ENCODE measurements at places on chromosomes 13 and 19.

DNA sequence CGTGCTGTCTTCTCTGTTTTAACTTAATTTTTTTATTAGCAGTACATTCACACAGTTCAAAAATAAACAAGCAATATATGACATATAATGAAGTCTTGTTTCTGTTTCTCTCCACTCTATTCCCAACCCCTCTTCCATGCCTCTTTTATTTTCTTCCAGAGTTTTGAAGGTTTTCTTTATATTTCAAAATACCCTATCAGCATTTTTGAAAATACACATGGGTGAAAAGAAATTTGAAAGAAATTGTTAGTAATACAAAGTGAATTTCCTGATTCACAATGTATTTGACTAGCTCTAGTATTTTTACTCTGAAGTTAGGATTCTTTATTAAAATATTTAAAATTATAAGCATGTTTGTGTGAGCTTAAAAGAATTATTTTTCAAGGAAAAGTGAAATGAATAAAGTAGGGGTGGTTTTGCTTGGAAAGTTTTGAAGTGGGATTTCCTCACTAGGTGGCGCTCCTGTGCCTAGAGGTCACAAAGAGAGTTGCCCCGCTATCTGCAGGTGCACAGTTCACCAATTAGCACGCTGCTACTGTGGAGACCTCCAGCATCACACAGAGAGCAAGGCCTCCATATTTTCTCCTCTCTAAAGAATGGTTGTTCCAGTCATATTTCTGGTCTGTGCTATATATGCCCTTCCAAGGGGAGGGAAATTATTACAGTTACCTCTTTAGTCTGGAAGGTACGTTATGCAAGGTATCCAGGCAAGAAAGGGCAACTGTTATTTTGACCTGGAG, 37.6 kb downstream of the SOX21 start:
- peak; percentile 30 for DNase-seq

- DNase-seq, result no peak
These were observed 8.4 kb downstream of the PPP6R1 start for GRCh38 chr19:55250262-55251036.

DNA sequence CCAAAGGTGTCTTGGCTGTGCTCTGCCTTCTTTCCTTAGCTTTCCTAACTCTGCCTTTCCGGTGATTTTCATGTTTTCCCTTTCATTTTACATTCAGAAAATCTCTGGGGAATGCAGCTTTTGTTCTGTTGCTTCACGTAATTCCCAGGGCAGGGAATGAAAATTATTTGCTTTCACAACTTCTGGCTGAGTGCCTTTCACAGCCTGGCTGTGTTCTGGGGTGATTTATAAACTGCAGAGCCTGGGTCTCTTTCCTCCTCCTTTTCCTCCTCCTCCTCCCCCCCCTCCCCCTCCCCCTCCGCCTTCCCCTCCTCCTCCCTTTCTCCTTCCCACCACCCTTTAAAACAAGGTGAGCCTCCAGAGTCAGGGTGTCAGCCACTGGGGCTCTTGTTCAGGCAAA, 84.3 kb downstream of the RNASEH2B start:
- no peak for DNase-seq

DNA sequence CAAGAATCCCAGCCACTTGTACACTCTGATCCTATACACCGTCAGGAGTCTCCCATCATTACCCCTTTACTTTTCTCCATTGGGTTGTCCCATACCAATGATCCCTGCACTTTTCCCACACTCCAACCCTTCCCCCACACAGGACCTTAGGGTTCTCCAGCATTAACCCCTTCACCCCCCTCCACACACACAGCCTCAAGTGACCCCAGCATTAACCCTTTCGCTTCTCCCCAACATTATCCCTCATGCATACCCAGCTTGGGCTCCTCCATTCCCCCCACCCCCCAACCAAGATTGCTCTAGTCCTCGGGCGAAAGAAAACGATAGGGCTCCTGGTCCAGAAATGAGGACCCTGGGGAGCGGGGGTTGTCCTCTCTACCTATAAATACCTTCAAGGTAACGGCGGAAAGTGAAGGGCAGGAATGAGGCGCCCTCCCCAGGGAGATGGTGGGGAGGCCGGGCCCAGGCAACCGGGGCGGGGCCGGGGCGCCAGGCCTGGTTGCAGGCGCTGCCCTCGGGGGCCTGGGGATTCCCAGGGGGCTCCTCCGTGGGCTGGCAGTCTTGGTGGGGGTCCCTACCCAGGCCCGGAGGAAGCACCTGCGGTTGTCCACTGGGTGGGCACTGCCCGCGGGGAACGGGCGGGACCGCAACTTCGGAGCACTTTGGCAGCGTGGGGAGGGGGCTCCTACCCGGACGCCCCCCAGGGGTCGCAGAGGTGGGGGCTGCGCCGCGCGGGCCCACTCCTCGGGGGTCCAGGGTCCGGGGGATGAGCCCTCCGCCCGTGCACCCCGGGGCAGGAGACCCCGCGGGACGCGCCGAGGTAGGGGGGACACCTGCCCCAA, 757 bp downstream of the WIZ start:
- DNase-seq, result no peak

DNA sequence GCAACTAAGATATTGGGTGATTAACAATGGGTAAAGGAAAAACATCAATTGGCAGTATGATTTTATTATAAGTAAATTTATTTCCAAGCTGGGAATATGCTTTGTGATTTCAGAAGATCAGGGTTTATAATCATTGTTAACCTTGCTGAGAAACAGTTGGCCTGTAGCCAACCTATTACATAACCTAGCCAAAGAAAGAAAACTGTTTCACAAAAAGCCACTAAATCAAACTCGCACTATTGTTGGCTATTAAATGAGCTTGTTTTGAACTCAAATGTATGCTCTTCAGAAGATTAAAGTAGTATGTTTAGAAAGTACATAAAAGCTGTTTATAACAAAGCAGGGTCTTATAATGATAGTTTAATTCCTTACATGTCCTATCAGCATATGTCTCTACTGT, 151.7 kb downstream of the LHFPL6 start:
- no peak for DNase-seq

GRCh38 chr13:94416454-94417080, 62.9 kb downstream of the DCT start:
- DNase-seq, result no peak

- DNase-seq, result no peak
These were observed 3.7 kb downstream of the SLC25A23 start for GRCh38 chr19:6455924-6456323.

DNA sequence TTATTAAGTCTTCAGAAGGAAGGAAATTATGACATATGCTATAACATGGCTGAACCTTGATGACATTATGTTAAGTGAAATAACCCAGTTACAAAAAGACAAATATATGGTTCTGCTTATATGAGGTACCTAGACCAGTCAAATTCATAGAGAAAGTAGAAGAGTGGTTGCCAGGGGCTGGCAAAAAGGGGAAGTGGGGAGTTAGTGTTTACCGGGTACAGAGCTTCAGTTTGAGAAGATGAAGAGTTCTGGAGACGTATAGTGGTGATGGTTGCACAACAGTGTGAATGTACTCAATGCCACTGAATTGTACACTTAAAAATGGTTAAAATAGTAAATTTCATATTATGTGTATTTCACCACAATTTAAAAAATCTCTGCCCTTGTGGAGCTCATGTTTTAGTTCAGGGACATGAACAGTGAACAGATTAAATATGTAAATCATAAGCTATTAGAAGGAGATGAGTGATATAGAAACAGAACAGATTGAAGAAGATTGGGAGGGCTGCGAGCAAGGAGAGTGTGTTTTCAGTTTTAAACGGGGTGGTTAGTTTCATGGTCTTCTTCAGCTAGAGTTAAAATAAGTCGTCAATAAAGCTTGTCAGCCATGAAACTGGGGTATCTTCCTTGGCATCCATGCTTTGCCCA, 355.2 kb downstream of the KCNRG start:
- no peak for DNase-seq

GRCh38 chr19:44212866-44213346, 574 bp downstream of the ZNF227 start:
- DNase-seq, result no peak
